AML-193 (cell line): ENCODE measurements at places on chromosomes 11 and 22.
A peak's percentile ranks its signal among the peaks of the same experiment; 100 is the strongest.

GRCh38 chr22:20571531-20572007 lies 64.2 kb downstream of the MED15 start:
- peak; percentile 11 for DNase-seq

DNA sequence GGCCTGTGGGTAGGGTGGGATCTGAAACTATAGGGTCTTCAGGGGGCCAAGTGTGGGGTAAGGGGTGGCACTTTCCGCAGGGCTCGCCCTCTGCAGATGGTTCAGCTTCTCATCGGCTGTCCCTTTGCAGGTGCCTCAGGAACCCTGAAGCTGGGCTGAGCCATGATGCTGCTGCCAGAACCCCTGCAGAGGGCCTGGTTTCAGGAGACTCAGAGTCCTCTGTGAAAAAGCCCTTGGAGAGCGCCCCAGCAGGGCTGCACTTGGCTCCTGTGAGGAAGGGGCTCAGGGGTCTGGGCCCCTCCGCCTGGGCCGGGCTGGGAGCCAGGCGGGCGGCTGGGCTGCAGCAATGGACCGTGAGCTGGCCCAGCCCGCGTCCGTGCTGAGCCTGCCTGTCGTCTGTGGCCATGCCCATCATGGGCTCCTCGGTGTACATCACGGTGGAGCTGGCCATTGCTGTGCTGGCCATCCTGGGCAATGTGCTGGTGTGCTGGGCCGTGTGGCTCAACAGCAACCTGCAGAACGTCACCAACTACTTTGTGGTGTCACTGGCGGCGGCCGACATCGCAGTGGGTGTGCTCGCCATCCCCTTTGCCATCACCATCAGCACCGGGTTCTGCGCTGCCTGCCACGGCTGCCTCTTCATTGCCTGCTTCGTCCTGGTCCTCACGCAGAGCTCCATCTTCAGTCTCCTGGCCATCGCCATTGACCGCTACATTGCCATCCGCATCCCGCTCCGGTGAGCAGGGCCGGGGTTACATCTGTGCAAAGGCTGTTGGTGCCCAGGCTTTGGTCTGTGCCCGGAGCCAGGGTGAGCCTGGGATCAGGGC lies 5.8 kb downstream of the ADORA2A start:
- no peak for DNase-seq

- DNase-seq = no peak
These were observed 72.1 kb downstream of the BARX2 start for GRCh38 chr11:129447654-129448239.

DNA sequence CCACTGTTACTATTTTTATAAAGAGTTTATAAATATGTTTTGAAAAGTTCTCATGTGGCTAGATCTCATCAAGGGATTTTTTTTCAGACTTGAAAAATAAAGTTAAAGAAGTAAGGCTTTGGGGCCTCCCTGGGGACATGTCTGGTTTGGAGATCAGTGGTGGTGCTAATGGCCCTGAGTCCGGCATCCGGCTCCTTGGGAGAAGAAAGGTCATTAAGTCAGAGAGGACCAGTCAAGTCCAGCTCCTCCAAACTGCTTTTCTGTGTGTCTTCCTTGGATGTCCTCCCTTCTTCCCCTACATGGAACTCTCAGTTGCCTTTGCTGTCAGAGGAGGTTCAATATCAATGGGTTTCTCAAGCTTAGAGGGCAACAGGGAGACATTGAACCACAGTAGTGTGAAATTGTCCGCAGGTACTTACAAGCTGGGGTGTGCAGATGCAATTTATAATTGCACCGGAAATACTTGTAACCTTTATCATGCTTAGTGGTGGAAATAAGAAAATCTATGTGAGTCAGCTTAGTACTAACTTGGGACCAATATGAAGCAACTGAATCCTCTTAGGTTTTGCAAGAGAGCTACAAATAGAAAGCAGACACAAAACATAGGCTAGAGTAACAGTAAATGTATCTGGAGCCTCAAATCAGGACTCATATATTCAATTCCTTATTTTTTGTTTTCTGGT lies 144.3 kb downstream of the TEAD1 start:
- DNase-seq = no peak

DNA sequence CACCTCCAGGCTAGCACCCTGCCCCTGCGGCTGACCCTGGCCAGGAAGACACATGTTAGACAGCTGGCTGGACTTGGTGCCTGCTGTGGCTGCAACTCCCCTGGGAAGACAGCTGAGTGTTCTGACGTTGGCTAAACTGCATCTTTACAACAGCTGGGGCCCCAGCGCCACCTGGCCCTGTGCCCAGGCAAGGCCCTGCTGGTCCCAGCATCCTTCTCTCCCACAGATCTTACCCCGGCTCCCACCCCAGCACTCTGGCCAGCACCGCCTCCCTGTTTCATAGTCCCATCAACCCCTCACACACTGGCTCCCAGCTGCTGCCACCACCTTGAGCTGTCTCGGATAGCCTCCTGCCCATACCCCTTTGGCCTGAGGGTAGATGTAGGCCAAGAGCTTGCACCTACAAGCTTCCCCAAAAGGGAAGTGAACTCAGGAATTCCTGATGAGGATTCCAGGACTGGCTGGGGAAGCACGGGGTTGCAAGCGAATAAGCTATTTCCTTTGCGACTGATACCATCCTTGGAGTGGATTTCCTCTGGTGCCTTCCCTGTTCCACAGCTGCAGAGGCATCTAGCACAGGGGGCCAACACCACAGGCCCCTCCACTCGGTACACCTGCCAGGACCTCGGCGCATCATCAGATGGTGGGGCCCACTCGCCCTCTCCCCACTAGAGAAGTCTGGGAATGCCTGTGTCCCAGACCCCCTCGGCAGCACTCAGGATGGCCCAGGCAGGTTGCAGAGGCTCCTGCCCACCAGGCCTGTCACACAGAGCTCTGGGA lies 28.5 kb downstream of the RSPH14 start:
- no peak for DNase-seq

DNA sequence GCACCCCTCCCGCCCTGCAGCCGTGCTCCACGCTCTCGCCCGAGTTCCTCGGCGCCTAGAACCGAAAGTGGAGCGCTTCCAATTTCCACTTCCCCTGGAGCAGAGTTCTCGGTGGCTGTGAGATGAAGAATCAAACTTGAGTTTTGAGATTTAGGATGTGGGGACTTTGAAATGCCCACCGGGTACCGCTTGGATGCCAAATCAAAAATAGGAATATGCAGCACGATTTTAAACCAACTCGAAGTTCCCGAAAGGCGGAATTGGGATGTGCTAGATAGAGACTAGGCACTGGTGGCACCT lies 569 bp downstream of the POLA2 start:
- no peak for DNase-seq

- DNase-seq = peak; percentile 90
These were observed 7.6 kb upstream of the OR52K2 start for GRCh38 chr11:4441515-4441914.

DNA sequence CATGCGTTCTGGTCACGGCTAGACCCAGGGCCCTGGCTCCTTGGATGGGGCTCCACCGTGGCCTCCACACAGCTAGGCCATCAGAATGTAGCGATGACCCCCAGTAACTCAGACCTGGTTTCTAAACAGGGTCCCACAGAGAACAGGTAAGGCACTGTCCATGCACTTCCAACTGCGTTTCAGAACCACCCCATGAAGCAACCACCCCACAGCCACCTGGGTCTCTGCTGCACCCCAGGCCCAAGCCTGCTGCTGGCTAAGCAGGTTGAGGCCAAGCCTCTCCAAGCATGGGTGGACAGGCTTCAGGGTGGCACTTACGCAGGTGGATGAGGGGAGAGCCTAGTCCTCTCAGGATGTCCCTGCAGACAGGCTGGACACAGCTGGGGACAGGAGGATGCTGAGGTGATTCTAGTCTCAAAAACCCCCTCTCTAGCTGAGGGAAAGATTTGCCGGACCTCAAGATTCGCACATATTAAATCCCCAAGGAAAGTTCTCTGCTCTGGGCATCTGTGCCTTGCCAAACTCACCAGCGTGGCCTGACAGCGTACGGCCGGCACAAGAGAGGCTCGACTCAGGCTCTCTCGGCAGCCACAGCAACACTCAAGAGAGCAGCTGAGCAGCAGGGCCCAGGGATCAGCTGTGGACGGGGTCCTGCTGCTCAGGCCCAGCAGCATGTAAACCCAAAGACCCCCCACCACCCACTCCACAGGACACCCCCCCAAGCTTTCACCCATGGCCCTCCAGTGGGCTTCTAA lies 141.6 kb downstream of the CRYBB2 start:
- DNase-seq = no peak

- no peak for DNase-seq
These were observed 133.5 kb downstream of the CD44 start for GRCh38 chr11:35272391-35272902.

GRCh38 chr11:94178331-94178730 lies 49.7 kb downstream of the PANX1 start:
- DNase-seq = no peak

GRCh38 chr22:47196881-47197772 lies 434.7 kb downstream of the TBC1D22A start:
- no peak for DNase-seq

DNA sequence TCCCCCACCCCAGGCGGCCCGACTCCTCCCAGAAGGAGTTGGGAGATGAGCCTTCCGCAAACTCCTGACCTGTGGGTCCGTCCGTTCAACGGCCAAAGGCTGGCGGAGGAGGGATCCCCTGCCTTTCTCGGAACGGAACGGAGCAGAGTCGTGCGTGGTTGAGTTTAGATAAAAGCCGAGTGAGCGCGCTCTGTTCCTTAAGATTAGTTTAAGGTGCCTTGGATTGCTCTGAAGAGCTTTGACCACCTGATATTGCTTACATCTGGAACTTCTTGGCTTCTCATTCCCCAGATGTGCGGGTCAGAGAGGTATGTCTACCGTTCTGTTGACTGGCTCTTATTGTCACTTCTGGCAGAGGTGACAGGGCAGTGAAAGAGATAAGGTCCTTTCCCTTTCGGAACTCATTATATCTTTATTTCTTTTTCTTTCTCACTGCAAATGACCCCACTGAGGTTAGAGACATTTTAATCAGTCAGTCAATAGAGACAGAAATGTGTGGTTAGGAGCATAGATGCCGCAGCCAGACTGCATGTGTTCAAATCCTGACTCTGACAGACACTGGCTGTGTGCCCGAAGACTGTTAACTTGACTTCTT lies at the start of gene TRIM6:
Gene TRIM6, plus strand, starts transcription at position 31 of the 595 bp plus-strand sequence. Its CDS starts 261 bp downstream, at position 292.
- peak; percentile 55 for DNase-seq

- no peak for DNase-seq
These were observed 718 bp downstream of the LTBP3 start for GRCh38 chr11:65557280-65558001.

DNA sequence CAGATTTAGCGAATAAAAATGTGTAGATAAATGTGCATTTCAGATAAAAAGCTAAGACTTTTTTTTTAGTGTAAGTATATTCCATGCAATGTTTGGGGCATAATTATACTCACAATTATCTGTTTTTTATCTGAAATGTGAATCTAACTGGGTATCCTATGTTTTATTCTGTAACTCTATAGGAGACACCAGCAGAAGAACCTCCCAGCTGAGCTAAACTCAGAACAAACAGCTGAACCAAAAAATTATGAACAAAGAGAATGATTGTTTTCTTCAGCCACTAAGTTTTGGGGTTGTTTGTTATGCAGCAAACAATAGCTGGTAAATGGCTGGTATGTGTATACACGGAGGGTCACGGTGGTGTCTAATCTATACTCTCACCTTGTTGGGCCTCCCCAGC lies 42.9 kb downstream of the FBXO7 start:
- DNase-seq = no peak

DNA sequence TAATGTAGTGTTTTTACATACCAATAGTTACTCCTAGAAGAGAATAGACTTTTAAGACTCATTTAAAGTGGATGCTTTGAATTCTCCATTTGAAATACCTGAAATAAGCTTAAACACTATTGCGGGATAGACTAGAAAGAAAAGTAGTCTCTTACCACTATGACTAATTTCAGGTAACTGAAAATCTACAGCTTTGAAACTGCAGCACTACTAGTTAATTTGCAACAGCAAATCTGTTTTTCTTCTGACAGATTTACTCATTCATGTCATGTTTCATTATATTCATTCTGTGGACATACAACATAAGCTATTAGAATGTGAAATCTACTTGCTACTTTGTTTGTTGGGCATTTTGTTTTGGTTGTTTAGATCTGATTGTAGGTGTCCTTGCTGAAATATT lies 153.6 kb downstream of the MAML2 start:
- no peak for DNase-seq

DNA sequence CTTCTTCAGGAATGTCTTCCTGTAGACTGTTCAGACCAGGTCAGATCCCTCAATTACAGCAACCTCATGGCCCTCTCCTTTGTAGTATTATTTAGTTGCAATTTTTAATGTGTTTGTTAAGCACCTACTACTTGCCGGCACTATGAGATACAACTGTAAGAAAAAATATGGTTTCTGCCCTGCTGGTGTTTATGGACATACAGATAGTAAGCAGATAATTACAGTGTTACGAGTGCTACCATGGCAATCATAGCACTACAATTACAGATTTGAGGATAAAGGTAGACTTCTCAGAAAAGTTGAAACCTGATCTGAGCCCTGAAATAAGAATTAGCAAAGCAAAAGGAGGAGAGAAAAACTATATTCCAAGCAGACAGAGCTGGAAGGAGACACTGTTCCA lies 2.8 kb downstream of the LRRC51 start:
- no peak for DNase-seq

- no peak for DNase-seq
These were observed 212.4 kb upstream of the SESN3 start for GRCh38 chr11:95443386-95443785.

GRCh38 chr11:118251858-118252652 lies at the start of gene MPZL3:
Gene MPZL3, minus strand, starts transcription at chr11:118252365. Its CDS starts 71 bp downstream, at chr11:118252294.
- DNase-seq = peak; percentile 43

DNA sequence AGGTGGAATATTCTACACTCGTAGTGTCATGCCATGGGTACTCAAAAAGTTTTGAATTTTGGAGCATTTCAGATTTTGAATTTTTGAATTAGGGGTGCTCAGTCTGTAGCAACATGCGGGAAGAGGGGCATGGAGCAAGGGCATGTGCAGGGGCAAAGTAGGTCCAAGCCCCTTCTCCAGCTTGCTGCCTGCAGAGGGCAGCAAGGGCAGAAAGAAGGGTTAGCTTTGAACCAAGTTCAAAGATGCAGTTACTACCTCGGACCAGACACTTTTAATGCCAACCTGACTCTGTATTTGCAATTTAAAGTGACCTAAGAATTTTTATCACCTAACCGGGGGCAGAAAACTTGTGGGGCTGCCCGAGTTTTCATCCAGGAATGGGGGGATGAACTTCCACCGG lies 68.2 kb downstream of the CD82 start:
- peak; percentile 8 for DNase-seq

- no peak for DNase-seq
These were observed 1217.9 kb downstream of the LRRC4C start for GRCh38 chr11:40241524-40242051.

GRCh38 chr11:123382555-123383074 lies 47.5 kb upstream of the GRAMD1B start:
- DNase-seq = no peak

DNA sequence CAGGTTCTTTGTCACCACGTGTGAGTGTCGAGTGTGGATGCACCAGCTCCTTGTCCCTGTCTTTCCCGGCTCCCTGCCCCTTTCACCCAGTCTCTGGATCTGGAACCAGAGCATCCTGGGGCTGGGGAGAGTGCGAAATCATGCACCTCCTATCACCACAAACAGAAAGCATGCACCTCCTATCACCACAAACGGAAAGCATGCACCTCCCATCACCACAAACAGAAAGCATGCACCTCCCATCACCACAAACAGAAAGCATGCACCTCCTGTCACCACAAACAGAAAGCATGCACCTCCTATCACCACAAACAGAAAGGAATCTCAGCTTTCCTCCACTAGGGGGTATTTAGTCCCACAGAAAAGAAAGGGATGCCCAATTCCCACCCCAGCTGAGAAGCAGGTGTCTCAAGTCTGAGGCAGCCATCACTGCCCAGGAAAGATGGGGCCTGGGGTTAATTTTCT lies 5.9 kb upstream of the GLB1L3 start:
- no peak for DNase-seq

GRCh38 chr11:57646799-57647303 lies 2.9 kb downstream of the YPEL4 start:
- DNase-seq = no peak

- no peak for DNase-seq
These were observed 6.6 kb upstream of the ZFTA start for GRCh38 chr11:63775191-63775590.
